ENCODE measurements at places on chromosomes 3 and 15. TPM values are rescaled to one million over a fixed set of nuclear protein-coding genes. Genes with fewer than 3 reads are reported as not detected.

DNA sequence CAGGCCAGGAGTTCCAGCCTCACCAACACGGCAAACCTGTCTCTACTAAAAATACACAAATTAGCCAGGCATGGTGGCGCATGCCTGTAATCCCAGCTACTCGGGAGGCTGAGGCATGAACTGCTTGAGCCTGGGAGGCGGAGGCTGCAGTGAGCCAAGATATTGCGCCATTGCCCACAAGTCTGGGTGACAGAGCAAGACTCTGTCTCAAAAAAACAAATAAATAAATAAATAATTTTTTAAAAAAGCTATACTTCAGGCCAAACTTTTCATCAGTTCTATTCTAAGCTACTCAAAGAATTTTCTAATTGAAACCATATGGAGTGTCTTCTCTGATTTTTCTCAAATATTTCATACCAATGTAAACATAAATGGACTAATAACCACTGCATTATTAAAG is 43.5 kb downstream of the PHC3 start:
- no peak for DNase-seq

DNA sequence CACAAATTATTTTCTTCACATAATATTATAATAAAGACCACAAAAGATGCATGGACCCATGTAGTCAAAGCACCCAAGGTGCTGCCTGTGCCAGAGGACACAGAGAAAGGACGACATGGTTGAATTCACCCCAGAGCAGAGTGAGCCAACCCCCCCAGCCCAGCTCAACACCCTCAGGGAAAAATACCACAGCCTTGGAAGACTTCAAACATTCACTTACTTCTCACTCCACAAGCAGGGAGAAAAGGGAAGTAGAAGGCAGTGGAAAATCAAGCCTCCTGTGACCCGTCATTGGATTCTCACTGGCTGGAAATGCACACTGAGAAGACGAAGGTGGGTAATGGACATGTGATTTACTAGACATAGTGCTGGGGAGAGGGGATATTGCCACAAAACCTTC is 70.8 kb downstream of the TAFA4 start:
- no peak for DNase-seq

DNA sequence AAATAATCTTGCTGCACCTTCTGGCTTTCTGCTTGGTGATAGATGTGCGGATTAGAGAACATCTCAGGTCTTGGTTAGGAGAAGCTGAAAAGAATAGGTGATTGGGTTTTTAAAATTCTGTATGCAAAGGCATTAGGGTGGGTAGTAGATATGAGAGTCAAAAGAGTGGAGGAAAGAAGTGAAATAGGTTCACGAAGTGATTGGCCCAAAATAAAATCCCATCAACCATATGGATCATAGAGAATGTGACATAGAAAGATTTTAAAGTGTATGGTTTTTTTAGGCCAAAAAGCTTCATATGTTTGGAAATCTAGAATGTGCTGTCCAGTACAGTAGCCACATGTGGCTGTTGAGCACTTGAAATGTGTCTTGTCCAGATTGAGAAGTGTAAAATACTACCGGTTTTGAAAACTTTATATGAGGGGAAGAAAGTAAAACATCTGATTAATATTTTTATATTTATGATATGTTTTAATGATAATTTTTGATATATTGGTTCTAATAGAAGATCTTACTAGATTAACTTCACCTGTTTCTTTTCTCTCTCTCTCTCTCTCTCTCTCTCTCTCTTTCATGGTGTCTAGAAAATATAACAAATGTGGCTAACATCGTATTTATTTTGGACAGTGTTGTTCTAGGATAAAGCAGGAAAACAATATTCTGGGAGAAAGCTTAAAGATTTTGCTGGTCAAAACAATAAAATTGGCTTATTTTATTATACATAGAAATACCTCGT is 2.9 kb downstream of the MBNL1 start:
- DNase-seq, result no peak

DNA sequence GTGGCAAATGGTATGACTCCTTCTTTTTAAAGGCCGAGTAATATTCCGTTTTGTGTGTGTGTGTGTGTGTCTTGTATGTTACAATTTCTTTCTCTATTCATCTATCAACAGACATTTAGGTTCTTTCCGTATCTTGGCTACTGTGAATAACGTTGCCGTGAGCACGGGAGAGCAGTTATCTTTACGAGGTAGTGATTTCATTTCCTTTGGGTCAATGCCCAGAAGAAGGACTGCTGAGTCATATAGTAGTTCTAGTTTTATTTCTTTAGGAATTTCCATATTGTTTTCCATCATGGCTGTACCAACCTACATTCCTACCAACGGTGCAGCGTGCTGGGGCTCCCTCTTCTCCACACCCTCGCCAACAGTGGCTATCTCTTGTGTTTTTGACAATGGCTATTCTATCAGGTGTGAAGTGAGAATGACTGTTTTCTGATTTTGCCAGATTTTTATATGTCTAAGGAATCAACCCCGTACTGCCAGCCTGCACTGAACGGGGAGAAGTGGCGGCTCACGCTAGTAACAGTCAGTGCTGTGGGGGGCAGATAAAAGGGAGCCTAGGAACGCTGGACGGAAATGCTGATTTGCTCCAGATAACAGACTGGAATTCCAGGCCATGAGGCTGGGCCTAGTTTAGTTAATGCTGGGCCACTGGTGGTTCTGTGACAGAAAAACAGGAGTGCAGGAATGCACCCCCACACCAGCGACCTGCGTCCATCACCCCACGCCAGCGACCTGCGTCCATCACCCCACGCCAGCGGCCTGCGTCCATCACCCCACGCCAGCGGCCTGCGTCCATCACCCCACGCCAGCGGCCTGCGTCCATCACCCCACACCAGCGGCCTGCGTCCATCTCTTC is 168.1 kb downstream of the XXYLT1 start:
- no peak for DNase-seq

DNA sequence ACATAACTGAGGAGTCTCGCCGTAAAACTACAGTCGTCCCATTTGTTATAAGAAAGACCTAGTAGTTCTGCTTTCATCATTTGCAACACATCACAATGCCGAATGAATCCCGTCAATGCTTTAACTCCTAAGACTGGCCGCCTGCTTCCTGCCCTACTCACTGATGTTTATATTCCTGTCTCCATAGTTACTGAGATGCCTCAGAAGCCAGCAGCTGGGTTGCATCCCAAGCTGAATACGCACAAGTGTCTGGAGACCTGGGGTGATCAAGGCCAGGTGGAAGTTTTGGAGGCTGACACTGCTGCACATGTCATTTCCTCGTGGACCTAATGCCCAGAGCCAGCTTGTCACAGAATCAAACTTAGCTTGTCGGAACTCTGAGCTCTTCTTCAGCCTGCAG is 95.2 kb upstream of the UBE2E1 start:
- DNase-seq, result peak; percentile 69

- DNase-seq, result no peak
These were observed 202.3 kb upstream of the LPP start for GRCh38 chr3:187951452-187952190.

DNA sequence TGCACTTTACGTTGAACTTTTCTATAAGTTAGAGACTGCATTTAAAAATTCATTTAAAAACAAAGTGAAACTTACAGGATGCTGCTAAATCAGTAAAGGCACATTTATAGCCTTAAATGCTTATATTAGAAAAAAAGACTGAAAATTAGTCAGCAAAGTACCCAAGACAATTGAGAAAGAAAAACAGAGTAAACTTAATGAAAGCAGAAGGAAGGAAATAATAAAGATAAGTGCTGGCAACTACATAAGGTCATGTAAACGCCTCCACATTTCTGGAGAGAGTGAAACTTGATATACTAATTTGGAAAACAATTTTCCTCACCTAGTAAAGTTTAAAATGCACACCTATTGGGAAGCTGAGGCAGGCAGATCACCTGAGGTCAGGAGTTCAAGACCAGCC is 58.2 kb upstream of the ACAN start:
- DNase-seq, result no peak

DNA sequence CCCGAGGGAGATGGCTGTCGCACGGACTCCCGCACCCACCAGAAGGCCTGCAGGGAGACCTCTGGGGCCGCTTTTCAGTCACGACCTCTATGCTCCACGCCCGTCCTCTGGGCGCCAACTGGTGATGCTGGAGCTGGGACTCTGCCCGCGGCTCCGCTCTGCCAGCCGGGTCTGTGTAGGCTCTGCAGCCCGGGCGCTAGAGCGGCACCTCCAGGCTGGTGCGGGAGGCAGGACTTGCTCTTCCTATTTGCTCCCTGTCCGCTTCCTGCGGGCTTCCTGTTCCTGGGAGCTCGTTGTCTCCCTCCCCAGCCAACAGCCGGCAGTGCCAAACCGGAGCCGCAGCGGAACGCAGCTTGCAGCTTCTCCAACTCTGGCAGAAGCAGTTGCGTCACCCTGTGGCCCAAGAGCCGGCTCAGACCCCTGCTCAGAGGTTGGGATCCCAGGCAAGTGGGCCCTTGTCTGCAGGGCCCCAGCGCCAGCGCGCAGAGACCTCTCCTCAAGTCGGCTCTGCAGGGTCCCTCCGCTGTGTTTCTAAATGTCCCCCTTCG is 285.9 kb downstream of the XXYLT1 start:
- no peak for DNase-seq

- DNase-seq, result no peak
These were observed 645.4 kb downstream of the ZBBX start for GRCh38 chr3:166734734-166735133.

DNA sequence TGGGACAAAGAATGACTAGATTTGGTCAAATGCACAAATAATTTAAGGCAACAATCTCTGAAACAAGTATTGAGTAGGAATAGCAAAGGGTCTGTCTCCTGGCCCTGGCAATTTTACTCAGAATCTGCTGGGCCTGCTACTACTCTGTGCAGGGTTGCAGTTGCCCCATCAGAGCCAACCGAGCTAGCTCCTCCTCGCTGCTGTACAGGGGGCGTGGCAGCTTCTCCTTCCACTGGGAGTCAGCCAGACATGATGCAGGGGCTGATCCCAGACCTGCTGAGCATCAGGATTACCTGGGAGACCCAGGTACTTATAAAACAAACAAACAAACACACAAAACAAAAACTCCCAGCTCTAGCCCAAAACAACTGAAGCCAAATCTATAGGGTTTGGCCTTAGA is 30.5 kb upstream of the PXYLP1 start:
- no peak for DNase-seq

DNA sequence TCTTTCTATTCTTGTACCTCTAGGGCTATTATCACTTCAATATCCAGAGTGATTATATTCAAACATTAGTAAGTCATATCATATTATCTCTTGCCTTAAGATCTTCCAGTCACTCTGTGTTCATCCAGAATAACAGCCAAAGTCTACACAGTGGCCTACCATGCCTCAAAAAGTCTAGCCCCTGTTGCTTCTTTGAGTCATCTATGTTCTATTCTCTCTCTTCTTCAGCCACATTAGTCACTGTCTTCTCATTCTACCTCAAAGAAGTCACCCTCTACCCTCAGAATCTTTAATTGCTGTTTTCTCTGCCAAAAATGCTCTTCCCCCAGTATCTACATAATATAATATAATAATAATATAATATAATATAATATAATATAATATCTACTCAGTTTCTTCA is 356.0 kb downstream of the NLGN1 start:
- no peak for DNase-seq

DNA sequence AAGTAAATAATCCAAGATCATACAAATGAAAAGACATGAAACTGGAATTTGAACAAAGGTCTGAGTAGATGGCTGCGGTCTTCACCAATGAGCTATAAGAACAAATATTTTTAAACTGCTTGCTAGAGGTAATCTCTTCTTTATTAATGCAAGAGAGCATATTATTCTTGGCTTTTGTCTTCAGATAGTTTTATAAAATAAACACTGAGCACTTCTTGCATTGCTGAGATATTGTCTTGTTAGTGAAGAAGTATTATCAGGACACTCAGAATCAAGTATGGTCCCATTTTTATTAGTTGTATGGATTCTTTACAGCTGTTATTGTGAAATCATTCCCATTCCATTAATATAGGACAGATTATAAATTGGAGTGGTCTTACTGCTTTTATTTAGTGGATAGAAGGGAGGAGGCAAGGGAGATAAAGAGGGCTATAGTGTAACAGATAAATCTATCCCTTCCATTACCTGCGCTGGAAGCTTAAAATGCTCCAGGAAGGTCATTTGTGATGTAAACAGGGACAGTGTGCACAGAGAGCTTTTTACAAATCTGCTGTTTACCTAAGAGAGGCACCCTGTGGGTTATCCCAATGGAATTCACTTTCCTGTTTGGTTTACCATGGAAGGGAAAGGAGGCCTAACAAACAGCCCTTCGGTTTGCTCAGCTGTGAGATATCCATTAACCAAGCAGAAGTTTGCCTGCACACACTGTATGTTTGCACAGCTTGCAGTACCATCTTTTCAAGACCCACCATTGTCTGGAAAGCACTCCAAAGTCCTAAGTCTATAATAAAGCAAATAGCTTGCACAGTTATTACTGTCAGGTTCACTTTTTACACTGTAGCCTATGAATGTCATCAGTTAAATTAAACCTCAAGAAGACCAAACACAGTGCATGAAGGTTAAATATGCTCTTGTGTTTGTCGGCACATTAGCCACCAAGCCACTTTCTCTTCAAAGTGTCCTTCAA is 347.7 kb upstream of the TGFBR2 start:
- no peak for DNase-seq

GRCh38 chr15:57143511-57144078 is 225.2 kb downstream of the TCF12 start:
- DNase-seq, result no peak

- no peak for DNase-seq
These were observed 54.1 kb downstream of the LEO1 start for GRCh38 chr15:51917493-51917892.

DNA sequence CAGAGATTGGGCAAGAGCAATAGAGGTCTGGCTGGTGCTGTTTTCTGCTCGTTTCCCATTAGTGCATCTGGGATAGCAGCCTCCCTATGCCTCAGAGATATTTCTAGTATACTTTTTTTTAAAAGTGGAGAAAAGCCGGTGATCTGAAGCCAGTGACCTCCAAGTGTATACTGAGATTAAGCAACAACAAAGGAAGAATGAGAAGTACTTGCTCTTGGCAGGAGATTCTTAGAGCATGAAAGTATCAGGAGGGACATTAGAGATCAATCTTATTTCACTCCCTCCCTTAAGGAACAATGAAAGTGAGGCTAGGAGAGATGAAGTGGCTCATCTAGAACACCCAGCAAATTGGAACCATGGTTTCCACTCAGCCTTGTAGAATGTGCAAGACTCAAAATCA is 423.3 kb downstream of the SOX2 start:
- DNase-seq, result no peak

- no peak for DNase-seq
These were observed 95.1 kb downstream of the RPL39L start for GRCh38 chr3:187044206-187044605.

DNA sequence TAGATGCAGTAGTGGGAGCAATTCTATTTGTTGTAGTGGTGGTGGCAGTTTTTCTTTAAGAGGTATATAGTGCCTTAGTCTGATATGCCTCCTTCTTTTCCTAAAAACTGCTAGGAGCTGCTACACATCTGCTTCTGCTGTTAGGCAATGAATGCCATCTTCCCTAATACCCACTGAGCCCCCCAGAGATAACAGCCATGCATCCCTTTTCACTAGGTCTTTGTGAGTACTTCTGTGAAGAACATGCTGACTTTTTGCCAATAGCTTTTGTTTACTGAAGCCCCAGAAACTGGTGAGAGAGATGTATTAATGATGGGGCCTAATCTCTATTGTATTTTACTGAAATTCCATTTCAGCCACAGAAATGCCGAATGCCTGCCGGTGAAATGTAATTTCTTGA is 92.6 kb upstream of the CHL1 start:
- DNase-seq, result no peak

- no peak for DNase-seq
These were observed 30.6 kb downstream of the CTSH start for GRCh38 chr15:78914027-78914764.

The CCDC54 gene
- 2.8 TPM for polyA plus RNA-seq

The MUC20 gene
- 3.5 TPM for polyA plus RNA-seq

The CLDN18 gene
- 0.39 TPM for polyA plus RNA-seq

The C3orf49 gene
- polyA plus RNA-seq, result 0.22 TPM

The CPNE9 gene
- polyA plus RNA-seq, result not detected

The NEDD4 gene
- 9.1 TPM for polyA plus RNA-seq

The CCDC51 gene
- 11.0 TPM for polyA plus RNA-seq

The AADACL2 gene
- not detected for polyA plus RNA-seq
